ENCODE measurements at places on chromosomes 16 and 17. TPM values are rescaled to one million over a fixed set of nuclear protein-coding genes. Genes with fewer than 3 reads are reported as not detected.

DNA sequence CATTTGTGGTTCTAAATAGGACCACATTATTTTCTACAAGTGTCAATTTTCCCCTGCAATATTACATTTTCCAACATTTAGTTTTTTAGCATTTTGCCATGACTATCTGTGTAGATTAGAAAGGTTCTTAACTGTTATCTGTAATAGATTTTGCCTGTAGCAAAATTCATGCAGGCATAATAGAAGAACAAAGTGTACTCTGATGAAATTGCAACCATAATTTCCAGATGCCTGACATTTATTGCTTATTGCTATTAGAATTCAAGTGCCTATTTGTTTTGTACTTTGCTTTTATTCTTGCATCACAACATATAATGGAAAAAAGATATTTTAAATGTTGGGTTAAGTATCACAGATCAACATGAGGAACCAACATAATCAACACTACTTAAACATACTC is 337.7 kb downstream of the TOX3 start:
- no peak for DNase-seq

DNA sequence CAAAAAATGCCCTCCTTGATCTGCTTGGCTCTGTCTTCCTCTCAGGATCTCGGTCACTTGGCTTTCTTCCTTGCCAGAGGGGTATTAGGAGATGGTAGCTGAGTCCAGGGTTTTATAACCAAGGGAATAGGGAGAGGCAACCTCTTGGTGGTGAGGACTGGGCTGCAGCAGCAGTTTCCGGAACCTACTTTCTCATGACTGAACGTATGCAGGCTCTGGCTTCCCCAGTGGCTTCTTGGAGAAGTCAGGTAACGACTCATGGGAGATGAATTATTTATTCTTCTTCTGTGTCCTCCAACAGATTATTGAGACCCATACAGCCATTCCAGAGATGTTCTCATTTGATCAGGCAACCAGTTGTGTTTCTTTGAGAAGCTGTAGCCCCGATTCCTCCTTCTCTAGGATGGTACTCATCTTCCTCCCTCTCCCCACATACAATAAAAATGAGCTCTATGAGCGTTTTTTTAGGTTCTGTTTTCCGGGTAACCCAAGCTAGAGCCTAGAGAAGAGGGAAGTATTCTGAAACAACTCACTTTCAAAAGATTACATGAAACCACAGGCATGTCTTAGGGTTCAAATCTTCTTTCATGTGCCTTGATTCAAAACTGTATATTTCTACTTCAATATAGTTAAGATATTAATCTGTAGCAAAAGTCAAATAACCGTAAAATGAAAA is 22.3 kb upstream of the DHX40 start:
- DNase-seq = no peak

GRCh38 chr16:84220851-84221250 is 19.0 kb downstream of the KCNG4 start:
- DNase-seq = no peak

DNA sequence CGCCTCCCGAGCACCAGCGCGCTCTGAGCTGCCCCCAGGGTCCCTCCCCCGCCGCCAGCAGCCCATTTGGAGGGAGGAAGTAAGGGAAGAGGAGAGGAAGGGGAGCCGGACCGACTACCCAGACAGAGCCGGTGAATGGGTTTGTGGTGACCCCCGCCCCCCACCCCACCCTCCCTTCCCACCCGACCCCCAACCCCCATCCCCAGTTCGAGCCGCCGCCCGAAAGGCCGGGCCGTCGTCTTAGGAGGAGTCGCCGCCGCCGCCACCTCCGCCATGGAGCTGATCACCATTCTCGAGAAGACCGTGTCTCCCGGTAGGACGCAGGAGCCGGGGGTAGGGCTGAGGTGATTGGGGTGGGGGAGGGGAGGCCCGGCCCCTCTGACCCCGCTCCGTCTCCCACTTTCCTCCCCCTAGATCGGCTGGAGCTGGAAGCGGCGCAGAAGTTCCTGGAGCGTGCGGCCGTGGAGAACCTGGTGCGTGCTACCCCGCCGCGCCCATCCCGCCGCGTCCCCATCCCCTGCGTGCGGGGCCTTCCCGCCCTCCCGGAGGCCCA is 329 bp downstream of the KPNB1 start:
- DNase-seq = peak; percentile 36

GRCh38 chr17:49343273-49343672 is 18.8 kb downstream of the ZNF652 start:
- DNase-seq = no peak

DNA sequence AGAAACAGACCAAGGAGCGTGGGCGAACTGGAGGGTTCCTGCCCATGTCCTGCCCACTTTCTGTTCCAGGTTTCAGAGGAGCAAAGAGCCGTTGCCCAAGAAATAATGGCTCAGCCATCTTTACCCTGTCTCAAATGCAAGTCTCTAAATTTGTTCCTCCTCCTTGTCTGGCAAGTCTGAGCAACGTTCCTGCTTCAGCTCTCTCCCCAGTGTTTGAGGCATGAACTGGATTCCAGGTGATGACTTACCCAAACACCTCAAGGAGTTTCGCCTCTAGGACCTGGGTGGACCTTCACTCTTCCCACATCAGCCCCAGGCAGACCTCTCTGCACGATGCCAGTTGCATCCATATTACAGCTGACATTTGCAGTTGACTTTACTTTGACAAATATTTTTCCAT is 521.9 kb upstream of the HSBP1 start:
- no peak for DNase-seq

SLFN14 gene
- 0.11 TPM for polyA plus RNA-seq

LGALS9 gene
- 15.7 TPM for polyA plus RNA-seq

DNA sequence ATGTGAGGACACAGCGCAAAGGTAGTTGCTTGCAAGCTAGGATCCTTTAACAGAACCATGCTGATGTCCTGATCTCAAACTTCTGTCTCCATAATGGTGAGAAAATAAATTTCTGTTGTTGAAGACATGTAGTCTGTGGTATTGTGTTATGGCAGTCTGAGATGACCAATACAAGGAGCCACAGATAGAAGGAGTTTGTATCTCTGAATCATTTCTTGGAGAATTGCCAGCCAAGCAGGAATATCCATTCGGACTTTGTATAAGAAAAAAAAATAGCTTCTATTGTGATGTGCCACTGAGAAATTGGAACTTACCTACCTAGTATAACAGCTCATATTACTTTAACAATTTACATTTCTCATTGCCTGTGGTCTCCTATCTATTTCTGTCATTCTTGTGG is 447.6 kb upstream of the CA10 start:
- DNase-seq = no peak

DNA sequence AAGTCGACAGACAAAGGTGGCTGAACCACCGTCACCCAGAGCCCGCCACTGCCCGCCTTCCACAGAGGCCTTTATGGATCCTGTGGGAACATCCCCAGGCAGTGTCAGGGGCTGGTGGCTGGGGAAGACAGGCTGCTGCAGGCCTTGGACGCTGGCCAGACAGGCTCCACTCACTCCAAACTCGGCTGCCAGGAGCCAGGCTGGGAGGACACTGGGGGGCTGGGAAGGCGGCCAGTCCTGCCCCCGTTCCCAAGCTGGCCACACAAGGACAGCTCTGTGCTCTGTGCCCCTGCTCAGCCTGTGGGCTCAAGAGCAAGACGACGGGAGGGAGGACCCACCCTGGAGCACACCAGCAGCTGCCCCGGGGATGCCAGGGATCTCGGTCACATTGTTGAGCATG is 7.6 kb upstream of the LCAT start:
- no peak for DNase-seq

- DNase-seq = no peak
Measured at GRCh38 chr16:63922560-63922959, 1199.3 kb downstream of the CDH11 start.

LITAFD gene
- polyA plus RNA-seq = not detected

- DNase-seq = no peak
Measured at GRCh38 chr17:70055000-70055399, 20.0 kb upstream of the KCNJ16 start.

ABCC11 gene
- 0.19 TPM for polyA plus RNA-seq

- DNase-seq = no peak
Measured at GRCh38 chr17:15342460-15342859, 1.1 kb upstream of the TEKT3 start.

- no peak for DNase-seq
Measured at GRCh38 chr17:44543213-44543904, 13.9 kb upstream of the FZD2 start.

DNA sequence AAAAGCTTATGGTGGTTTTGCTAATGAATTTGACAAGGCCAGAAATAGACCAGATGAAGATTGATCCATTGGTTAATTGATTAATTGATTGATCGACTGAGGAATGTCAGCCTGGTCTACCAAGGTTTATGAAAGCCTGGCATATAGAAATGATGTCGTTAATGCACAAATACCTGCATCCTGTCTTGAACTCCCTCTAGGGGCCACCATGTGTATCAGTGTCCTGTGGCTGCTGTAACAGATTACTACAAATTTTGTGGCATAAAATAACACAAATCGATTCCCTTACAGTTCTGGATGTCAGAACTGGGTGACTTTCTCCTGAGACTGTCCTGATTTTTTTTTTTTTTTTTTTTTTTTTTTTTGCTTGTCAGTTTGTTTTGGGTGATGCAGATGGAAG is 553.2 kb downstream of the MAF start:
- DNase-seq = no peak

GRCh38 chr17:2083613-2084035 is 28.7 kb downstream of the HIC1 start:
- no peak for DNase-seq

DNA sequence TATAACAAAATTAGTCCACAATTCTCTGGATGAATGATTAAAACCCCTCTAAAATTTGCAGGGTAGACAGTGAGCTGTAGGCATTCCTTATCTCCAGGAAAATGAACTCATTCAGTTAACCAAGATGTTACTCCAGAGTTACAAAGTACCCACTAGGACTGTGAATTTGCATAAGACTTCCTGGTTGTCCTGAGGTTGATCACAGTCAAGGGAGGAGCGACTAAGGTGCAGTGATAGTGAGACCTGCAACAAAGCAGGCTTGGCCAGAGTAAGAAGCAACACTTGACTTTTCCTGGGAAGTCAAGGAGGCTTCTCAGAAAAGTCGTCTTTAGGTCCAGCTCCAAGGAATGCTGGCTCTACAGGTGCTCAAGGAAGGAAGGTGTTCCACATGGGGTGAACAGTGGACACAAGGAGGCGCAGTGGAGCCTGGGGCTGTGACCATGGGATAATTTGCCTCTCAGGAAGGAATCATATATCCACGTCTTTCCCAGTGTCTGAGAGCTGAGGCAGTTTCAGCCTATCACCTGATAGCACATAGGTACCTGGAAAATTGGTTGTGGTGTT is 821.1 kb upstream of the EEF2KMT start:
- DNase-seq = no peak

GRCh38 chr17:80471922-80472321 is 4.5 kb downstream of the NPTX1 start:
- DNase-seq = no peak

GRCh38 chr17:69567130-69567529 is 152.6 kb downstream of the MAP2K6 start:
- no peak for DNase-seq

- DNase-seq = no peak
Measured at GRCh38 chr17:13420878-13421277, 180.9 kb downstream of the HS3ST3A1 start.

DNA sequence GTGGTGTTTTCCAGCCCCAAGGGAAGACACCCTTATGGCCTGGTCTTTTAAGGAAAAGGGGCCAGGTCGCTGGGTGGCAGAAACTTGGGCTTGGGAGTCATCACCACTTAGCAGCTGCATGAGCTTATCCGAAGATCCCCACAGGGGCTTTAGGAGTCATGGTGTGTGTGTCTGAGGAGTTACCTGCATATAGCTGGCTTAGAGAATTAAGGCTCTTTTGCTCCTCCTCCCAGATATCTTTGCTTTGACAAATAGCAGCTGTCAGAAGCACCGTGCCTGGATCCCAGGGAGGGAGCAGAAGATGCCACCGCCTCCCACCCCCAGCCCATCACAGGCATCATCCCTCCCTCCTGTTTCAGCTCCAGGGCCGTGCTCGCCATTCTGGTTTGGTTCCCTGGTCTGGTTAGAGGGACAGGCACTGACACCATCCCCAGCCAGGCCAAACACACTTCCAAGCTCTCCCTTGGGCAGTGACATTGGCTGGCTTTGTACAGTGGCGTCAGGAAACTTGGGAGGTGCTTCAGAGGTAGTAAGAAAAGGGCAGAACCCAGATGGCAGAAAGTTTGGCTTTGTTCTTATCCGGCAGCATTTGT is 17.4 kb downstream of the LDHD start:
- DNase-seq = no peak

CFAP20 gene
- 67.6 TPM for polyA plus RNA-seq

ZNRF1 gene
- polyA plus RNA-seq = 31.8 TPM

KCNJ18 gene
- polyA plus RNA-seq = not detected

DNA sequence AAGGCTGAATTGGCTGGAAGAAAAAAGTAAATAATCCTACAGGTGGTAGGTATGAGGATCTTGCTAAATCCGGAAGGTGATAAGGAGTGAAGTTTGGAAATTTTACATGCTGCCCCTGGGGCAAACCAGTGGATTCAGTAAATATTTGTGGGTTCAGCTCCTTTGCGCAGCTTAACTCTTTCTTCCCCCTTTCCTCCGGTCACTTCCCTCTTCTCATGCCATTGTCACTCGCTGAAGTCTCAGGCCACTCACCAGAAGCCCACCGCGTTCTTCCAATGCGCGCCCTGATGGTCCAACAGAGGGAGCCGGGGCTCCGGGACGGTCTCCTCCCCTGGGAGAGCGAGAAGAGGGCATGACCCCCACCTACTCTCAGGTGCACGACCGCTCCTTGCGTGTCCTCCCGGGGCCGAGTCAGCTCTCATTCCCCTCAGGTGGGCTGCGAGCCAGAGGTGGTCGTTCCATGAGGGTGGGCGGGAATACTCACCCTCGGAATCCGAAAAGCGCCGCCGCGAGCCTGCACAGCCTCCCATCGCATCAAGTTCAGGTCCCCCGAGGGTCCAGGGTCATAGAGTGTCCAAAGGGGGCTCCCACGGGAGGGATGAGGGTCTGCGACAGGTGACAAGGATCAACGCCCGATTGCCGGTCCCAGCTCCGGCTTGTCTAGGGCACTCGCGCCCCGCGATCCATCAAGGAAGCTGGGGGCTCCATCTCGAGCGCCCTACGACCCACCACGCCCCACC is 474 bp downstream of the CLN3 start:
- DNase-seq = peak; percentile 7

DNA sequence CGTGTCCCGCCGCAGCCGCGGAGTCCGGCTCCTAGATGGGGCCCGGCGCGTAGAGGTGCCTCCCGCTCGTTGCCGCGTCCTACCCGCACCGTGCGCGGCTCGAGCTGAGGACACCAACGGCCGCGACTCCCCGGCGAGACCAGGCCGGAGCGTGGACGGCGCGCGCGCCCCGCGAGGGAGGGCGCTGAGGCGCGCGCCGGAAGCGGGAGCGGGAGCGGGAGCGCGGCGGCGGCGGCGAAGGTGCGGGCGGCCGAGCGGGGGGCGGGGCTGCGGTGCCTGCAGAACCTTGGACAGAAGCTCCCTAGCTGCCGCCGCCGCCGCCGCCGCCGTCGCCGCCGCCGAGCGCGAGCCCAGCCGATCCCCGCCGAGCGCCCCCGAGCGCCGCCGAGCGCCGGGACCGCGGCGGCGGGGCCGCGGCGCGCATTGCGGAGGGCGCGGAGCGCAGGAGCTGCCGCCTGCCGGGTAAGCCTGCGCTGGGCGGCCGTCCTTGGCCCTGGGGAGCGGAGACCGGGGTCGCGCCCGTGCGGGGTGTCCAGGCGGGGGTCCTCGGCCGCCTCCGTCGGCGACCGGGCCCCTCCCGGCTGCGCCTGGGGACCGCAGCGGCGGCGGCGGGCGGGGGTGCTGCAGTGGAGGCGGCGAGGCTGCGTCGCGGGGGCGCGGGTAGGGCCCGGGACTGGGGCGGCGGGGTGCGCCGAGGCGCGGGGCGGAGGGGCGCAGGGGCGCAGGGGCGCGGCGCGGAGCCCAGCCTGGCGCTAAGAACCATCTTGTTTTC is at the start of gene CDK5R1:
CDK5R1 (plus strand) TSS at position 293 of the 772 bp plus-strand sequence. CDS start 628 bp downstream, outside the sequence.
- no peak for DNase-seq

SCGB1C2 gene
- polyA plus RNA-seq = not detected

FBXL20 gene
- 13.8 TPM for polyA plus RNA-seq

POLDIP2 gene
- polyA plus RNA-seq = 84.6 TPM

Measured in left renal pelvis (tissue), 4 donors.